ENCODE measurements at places on chromosomes 11 and 22.

- peak; percentile 24 for DNase-seq
Observed at GRCh38 chr11:12235947-12236743, 125.8 kb downstream of the MICAL2 start.

DNA sequence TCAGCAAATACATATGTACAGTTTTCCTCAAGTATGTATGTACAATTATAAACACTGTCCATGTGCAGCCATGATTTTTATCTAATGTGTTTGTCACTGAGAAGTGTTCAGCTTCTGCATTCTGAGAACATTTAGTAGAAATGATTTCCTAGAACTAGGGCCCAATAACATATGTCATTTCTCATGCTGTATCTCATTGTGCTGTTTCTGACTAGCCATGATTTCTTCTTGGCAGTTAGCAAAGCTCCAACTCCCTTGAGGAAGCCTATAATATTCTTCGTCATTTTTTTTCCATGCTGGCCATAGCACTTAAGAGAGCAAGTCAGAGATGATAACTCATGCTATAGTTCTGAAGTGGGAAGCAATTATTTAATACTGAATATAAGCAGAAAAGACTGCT is 187.8 kb downstream of the DDX10 start:
- DNase-seq = no peak

DNA sequence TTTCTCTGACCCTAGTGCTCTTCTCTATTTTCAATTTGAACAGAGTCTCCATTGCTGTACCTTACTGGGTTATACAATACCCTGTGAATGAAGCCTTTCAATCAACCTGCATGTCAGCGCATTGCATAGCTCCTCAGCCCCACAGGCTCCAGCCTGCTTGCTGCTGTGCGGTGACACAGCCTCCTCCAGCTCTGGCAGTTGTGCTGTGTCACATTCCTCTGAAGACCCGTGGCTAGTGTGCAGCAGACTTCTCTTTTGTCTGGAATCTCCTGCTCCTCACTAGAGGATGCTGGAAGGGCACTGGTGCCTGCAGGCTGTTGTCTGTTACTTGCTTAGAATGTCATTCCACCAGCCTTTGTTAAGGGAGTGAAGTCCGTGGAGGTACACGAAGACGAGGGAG is 390.1 kb upstream of the B3GAT1 start:
- DNase-seq = no peak

GRCh38 chr11:72471005-72471898 is 36.9 kb upstream of the CLPB start:
- DNase-seq = peak; percentile 53

DNA sequence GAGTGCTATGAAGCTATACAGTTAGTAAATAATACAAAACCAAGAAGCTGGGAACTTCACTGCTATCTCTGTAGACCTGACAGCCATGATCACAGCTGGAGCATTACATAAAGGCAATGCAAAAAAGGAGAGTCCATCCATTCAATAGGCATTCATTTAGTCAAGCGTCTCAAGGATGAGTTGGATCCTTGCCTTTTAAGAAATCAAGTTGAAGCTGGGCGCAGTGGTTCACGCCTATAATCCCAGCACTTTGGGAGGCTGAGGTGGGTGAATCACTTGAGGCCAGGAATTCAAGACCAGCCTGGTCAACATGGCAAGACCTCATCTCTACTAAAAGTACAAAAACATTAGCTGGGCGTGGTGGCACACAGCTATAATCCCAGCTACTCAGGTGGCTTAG is 48.1 kb upstream of the ALKBH3 start:
- no peak for DNase-seq
